ENCODE measurements at places on chromosomes 3 and 15.
A peak's percentile ranks its signal among the peaks of the same experiment; 100 is the strongest.

- DNase-seq, result no peak
These were observed 887.3 kb downstream of the NTRK3 start for GRCh38 chr15:87369269-87369668.

DNA sequence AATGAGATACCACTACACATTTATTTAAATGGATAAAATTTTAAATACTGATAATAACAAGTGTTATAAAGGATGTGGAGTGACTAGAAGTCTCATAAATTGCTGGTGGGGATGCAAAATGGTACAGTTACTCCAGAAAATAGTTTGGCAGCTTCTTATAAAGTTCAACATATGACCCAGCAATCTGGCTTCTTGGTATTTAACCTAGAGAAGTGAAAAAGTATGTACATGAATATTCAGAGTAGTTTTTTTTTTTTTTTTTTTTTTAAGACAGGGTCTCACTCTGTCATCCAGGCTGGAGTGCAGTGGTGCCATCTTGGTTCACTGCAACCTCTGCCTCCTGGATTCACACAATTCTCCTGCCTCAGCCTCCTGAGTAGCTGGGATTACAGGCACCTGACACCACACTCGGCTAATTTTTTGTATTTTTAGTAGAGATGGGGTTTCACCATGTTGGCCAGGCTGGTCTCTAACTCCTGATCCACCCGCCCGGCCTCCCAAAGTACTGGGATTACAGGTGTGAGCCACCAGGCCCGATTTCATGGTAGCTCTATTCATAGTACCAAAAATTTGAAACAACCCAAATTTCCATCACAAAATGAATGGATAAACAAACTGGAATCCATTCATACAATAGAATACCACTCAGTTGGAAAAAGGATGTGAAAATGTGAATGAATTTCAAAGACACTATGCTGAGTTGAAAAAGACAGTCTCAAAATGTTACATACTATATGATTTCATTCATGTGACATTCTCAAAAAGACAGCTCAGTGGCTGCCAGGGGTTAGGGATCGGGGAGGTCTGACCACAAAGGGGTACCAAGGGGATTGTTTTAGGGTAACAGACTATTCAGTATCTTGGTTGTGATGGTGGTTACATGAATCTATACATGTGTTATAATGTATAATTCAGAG, 14.4 kb downstream of the RRP9 start:
- DNase-seq, result no peak

DNA sequence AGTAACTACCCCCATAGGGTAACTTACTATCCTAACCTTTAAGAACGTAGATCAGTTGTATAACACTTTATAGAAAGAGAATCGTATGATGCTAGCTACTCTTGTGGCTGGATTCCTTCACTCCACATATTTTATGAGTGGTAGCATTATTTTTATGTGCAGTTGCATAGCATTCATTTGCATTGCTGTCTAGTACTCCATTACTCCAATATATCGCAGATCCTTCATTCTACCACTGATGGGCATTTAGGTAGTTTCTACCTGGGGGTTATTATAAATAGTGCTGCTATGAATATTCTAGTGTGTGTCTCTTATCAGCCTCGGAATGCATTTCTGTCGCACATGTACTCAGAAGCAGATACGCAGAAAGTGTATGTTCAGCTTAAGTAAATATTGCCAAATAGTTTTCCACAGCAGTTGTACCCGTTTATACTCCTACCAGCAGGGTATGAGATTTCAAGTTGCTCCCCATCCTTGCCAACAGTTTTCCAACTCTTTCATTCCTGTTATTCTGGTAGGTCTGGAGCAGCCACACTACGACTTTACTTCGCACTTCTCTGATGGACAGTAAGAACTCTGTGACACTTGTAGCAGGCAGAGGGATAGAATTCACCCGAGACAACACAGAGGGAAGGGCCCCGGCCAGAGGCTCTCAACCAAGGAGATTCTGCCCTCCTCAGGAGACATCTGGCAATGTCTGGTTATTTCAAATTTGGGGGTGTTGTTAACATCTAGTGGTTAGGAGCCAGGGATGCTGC, 9.8 kb upstream of the VGLL4 start:
- DNase-seq, result no peak

- no peak for DNase-seq
These were observed 58.9 kb upstream of the CBLB start for GRCh38 chr3:105927741-105928140.

- peak; percentile 59 for DNase-seq
These were observed 11.4 kb upstream of the CSPG4 start for GRCh38 chr15:75723847-75724660.

DNA sequence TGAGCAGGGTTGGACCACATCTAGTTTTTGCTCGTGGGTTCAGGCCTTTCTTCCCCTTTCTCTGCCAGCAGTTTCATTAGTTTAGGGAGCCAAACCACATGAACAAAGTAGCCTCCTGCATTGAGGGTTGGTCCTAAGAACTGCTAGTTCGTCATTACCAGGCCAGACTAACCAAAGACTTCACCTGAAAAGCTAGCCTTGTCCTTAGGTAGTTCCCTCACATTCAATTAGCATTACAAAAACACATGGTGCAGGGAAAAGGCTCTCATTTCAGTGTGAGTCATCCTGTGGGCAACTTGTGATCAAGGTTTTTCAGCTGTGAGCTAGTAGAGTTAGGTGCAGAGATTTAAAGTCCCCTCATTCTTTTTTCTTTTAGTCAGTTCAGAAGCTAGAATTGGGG, 279.3 kb upstream of the CTNNB1 start:
- DNase-seq, result no peak

DNA sequence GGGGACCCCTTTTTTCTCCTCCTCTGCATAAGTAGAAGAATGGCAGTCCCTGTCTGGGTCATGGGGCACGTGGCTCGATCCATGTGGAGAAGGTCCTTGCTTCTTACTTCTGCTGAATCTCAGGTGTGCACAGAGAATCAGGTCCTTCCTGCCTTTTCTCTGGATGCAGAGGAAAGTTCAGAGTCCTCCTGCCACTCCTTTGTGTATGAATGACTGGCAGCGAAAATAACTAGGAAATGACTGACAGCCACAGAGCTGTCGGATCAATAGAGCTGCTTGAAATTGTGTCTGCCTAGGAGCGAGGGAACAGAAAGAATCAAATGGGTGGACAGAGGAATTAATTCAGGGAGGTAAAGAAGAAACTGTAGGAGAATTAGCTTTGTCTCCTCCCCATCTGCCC, 49.6 kb upstream of the ROPN1 start:
- DNase-seq, result no peak

DNA sequence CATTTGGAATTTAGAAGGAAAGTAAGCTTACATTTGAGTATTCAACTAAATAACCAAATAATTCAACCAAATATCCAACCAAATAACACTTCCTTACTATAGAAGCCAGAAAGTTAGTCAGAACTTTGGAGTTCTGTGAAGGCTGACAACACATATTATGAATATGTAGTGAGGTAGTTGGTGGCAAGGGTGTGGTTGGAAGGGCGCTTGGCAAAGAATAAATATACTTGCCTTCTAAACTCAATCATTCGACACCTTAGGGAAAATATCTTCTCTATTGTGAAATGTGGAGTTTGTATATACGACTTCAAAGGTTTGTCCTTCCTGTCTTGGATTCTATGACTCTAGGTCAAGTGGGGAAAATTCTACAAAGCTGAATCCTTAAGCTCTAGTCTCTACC, 111.7 kb upstream of the OSTN start:
- no peak for DNase-seq

DNA sequence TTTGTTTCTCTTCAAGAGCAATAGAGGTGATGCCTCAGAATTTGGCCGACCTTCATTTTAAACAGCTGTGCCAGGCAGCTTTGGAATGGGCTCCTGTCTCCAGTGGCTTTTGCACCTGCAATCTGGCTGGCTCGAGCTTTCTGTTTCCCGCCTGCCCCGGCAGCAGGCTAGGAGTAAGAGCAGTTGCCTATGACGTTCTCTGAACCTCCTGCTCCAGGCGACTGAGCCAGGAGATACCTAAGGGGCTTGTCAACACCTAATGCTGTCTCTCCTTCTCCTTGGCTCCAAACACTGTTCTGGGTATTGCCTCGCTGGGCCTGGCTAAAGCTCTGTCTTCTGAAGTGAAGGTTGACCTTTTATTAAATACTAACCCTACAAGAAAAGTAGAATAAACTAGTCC, 229.9 kb downstream of the LRRN1 start:
- DNase-seq, result no peak

DNA sequence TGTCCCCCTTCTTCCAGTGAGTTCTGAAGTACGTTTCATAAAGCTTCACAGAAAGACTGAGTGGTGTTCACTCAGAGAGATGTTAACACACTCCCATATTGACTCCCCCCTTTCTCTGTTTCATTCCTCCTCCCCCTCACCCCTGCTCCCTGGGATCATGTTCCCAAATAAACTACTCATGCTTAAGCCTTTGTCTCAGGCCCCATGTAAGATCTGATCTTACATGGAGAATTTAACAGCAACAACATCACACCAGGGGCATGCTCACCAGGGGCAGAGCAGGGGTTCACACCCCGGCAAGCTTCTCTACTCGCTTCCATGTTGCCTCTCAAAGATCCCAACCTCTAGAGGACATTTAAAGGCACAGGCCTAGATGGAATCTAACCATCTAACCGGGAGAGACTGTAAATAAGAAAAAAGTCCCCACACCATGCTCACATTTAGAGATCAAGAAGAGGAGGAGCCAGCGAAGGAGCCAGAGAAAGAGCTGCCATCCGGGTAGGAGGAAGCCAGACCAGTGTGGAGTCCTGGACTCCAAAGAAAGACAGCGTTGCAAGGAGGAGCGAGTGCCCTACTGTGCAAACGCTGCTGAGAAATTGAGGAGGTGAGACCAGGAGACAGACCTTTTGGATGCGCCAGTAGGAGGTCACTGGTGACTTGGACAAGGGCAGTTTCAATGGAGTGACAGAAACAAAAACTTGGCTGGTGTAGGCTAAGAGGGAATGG, 21.4 kb upstream of the SRP14 start:
- DNase-seq, result no peak

DNA sequence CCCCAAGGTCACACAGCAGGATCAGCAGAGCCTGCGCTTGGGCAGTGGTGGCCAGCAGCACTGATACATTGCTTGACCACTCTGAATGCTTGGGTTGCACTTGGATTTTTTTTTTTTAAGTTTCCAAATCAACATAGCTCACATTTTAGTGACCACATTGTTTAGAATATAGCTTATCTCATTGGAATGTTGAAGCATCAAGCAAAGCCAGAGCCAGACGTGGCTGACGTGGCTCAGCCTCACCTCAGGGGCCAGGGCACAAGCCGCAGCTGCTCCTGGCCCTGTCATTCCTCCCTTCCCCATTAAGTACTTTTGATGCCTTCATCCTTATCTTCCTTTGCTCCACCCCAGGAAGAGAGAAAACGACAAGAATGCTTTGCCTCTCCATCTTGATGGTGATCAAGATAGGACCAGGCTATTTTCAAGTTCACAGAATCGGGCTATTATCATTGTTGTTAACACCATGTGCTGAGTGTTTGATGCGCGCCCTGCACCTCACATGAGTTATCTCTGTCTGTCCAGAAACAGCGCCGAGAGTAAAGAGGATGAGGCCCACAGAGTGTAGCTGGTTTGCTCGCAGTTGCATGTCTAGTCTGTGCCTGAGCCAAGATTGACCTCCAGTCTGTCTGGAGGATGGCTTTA, 75.8 kb downstream of the AAGAB start:
- no peak for DNase-seq

DNA sequence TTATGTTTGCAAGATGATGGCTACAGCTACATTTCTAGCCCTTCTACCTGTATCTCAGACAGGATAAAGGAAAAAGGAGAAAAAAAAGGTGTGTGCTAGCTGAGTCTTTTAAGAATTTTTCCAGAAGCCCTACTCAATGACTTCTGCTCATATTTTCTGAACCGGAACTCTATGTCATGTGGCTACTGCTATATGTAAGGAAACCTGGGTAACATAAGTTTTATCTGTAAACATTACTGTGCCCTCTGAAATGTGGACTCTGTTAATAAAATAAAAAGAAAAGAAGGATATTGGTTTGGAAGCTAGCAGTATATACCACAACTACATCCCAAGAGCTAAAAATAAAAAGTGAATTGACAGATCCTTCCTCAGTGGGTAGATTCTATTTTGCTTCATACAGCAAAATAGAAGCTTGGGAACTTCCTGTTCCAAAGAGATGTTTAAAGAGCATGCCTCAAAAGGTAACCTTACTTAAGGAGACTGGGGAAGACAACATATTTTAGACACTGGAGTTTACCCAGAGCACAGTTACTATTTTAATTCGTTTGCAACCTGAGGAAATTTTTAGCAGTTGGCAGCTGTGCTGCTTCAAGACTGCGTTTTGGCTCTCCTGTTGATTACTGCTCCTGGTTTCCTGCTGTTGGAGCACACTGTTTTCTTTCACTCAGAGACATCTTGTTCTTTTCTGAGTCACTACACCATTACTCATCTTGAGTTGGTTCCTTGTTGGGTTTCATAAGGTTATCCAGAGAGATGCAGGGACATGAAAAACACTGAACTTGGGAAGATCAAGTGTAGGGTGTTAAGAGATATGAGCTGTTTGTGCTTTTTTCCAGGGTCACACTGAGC, 280.7 kb downstream of the NFKBIZ start:
- no peak for DNase-seq

- no peak for DNase-seq
These were observed 153.9 kb downstream of the P3H2 start for GRCh38 chr3:189966843-189967242.

DNA sequence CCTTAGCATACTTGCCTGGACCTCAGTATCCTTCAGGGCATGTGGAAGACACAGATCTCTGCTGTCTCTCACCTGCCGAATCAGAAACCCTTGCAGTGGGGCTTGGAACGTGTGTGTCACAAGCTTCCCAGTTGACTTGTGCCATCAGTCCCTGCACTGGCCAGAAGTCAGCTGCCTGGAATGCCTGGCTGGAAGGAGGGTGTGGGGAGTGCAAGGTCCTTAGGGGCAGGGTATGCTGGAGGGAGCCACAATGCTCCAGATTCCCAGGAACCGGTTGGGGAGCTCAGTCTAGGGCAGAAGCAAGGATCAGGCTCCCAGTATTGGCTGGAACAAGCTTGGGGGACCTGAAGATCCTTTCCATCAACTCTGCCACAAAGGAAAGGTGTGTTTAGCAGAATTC, 27.1 kb downstream of the SPSB4 start:
- DNase-seq, result no peak

DNA sequence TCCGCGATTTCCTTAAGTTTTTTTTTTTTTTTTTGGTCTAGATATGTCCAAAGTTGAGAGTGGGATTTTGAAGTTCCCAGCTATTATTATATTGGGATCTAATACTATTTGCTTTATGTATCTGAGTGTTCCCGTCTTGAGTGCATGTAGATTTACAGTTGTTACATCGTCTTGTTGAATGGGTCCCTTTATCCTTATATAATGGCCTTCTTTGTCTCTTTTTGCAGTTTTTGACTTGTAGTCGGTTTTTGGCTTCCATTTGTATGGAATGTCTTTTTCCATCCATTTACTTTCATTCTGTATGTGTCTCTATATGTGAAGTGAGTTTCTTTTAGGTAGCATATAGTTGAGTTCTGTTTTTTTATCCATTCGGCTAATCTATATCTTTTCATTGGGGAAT, 35.6 kb downstream of the CRYBG3 start:
- no peak for DNase-seq

DNA sequence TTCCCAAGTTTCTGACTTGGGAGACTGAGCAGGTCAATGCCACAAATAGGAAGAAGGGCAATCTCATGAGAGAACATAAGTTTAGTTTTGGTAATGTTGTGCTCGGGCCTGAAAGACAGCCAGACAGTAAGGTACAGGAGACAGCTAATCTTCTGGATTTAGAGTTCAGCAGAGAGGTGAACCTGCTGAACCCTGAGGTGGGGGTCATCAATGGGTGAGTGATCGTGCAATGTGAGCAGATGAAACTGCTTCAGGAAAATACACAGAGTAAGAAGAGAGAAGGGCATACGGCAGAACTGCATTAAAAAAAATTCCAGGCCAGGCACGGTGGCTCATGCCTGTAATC, 23.3 kb downstream of the RUBCN start:
- DNase-seq, result no peak

- DNase-seq, result no peak
These were observed 203.1 kb downstream of the KCNAB1 start for GRCh38 chr3:156323466-156323865.
